T-helper 17 cell (primary cell): ENCODE measurements at places on chromosomes 1 and 21.

GRCh38 chr1:47837866-47838561, 159.2 kb downstream of the TRABD2B start:
- DNase-seq = no peak

- DNase-seq = no peak
Observed at GRCh38 chr1:38454236-38454635, 405.3 kb downstream of the RRAGC start.

DNA sequence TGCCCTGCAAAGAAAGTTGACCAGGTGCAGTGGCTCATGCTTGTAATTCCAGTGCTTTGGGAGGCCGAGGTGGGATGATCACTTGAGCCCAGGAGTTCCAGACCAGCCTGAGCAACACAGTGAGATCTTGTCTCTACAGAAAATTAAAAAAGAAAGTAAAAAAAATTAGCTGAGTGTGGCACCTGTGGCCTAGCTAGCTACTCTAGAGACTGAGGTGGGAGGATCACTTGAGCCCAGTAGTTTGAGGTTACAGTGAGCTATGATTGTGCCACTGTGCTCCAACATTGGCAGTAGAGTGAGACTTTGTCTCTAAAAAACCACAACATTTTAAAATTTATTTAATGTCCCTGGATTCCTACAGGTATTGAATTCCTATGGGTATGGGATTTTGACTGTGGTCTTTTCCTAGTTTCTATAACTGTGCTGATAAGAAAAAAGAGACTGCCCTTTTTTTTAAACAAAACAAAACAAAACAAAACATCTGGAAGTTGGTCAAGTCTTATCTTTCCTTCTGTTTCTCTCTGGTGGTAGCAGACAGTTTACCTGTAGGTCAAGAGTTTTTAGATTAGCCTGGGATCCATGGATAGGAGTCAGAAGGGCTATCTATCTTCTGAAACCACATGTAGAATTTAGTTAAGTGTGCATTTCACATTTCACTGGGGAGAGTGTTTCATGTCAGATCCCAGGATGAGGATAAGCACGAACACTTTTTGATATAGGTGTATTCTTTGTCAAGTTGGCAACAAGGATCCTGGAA, 18.8 kb downstream of the UCK2 start:
- DNase-seq = no peak

- DNase-seq = no peak
Observed at GRCh38 chr1:167102906-167103573, 9.2 kb downstream of the STYXL2 start.

- no peak for DNase-seq
Observed at GRCh38 chr1:182617734-182618351, 13.7 kb upstream of the RGS16 start.

GRCh38 chr1:6867729-6868659, 82.7 kb downstream of the CAMTA1 start:
- no peak for DNase-seq

DNA sequence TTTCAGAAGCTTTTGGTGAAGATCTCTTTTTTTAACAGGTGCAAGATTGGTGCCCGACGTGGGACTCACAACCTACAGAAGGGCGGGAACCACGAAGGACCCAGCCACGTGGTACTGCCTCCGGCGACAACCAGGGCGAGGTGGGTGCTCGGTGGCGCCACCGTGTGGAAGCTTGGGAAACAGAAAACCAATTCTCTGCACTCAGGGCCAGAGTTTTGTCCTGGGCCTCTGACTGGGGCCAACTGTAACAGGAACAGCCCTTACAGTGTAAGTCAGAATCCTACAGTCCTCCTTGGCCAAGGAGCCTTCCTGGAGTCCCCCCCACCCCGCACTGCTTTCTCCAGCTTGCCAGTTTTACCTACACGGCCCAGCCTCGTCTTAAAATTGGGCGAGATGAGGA, 11.6 kb upstream of the S100A7A start:
- DNase-seq = peak; percentile 36

- DNase-seq = no peak
Observed at GRCh38 chr1:26016258-26016952, 5.2 kb upstream of the EXTL1 start.

DNA sequence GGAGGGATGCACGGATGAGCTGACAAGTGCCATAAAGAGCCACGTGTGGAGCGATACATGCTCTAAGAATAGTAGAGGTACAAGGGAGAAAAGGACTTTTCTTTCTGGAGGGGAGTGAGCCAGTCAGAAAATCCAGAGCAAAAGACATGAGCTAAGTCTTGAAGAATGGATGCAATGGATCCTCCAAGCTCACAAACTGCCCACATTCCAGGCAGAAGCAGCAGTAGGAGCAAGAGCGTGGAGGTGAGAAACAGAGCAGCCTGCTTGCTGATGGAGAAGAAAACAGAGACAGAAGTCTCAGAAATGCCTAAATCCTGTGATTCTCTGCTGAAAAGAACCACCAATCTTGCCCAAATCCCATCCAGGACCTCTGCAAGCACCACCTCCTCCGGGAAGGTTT, 78.2 kb upstream of the RALGPS2 start:
- no peak for DNase-seq

GRCh38 chr1:226063977-226064815, 1.7 kb downstream of the H3-3A start:
- DNase-seq = no peak

DNA sequence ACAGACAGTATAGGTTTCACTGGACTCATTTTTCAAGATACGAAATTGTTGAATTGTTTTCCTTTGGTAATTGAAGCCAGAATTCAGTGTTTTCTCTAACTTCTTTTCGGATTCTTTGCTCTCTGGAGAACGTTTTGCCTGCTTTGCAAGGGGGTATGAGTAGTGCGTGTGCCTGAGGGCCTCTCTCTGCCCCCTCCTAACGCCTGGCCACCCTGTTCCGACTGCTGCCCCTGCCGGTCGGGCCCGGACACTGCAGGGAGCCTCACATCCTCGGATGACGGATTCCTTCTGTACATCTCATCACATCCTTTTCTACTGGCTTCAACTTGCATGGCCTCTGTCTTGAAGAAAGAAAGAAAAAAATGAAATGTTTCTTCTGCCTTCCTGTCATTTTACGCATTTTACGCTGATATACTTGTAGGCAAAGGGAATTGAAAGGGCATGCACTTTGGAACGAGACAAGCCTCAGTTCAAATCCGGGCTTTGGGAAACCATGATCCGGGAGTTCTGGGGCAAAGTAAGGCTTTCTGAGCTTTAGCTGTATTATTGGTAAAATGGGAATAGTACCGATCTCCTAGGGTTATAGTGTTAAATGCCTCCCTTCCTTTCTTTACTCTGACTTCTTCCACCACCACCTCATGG, 65.1 kb downstream of the DISC1 start:
- DNase-seq = no peak

DNA sequence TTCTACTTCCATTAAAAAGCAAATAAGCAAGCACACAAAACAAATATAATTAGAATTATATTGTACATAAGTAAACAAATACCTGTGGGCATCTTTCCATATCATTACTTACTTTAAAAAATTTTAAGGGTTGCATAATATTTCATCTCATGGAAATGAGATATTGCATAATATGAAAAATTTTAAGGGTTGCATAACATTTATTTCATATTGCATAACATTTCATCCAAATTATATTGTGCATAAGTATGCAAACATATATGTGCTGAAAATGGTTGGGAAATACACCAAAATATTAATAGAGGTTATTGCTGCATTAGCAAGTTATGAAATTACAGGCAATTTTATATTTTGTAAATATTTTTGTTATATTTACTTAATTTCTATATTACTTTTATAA, 213.7 kb downstream of the KCNH1 start:
- DNase-seq = no peak

- DNase-seq = no peak
Observed at GRCh38 chr1:237324226-237324625, 282.2 kb downstream of the RYR2 start.

GRCh38 chr1:178688244-178688643, 36.8 kb upstream of the RALGPS2 start:
- DNase-seq = no peak

DNA sequence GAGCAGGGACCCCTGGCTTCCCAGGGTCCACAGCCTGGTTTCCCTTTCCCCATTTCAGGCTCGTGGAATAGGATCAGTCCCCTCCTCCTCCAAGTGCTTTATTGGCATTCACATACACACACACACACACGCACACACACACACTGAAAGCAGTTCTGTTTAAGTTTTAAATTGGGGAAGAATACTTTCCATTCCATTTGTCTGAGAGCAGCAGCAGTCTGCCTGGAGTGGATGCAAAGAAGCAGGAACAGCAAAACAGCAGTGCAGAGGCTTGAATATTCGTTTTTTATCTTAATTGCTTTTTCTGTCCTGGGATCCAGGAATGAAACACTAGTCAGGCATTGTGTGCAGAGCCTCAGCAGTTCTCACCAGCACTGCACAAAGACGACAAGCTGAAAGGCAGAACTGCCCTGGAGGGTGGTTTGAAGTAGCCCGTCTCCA, 7.1 kb downstream of the CYB561D1 start:
- DNase-seq = no peak

DNA sequence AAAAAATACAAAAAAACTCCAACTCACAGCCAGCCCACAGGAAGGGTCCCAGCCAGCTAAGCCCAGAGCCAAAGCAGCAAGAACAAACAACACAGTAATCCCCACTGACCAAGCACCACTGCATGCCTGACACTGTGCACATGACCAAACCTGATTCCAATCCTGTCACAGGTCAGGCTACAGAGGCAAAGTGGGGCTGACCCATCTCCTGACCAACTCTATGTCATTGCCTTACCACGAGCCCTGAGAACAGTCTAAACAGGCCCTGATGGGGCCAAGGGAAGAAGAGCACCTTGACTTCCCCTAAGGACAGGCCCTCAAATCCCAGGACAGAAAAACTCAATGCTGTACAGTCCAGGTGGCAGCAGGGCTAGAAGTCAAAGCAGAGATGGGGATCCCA, 2.4 kb downstream of the LSS start:
- DNase-seq = no peak

- DNase-seq = no peak
Observed at GRCh38 chr21:42376338-42376982, 10.1 kb upstream of the TFF1 start.

DNA sequence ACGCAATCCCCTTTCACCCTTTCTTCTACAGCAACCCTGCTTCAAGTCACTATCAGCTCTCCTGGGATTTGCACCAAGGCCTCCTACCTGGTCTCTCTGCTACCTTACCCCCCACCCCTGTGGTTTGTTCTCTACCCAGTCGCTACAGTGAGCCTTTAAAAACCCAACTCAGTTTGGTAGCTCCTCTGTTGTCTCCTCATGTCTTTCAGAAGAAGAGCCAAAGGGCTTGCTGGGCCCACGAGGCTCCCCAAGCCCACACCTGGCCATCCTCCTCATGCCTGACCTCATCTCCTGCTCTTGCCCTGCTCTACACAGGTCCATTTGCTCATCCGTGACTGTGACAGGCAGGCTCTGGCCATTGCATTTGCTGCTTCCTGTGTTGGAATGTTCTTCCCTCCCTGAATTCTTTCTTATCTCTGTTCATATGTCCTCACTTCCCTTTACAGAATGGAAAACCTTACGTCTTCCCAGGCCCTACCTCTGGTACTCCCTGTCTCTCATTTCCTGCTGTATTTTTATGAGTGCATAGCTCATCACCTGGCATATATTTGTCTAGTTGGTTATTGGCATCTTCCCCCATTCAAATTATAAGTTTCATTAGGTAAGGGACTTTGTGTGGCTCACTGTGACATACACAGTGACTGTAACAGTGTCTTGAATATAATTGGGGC, 3.3 kb downstream of the RGS16 start:
- DNase-seq = no peak

DNA sequence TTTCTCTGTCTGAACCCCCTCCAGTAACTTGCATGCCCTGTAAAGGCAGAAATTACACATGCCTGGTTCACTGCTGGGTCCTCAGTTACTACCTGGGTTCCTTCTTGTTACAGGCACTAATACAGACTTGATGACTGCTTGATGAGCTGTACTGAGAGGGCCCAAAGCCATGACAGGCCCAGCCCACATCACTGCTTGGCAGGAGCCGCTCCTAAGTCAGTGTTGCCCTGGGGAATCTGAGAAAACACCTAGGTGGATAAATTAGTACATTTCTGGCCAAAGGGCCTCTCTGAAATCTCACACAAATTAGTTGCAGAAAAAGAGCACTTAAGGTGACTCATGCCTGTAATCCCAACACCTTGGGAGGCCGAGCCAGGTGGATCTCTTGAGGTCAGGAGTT, 37.8 kb upstream of the IRF2BP2 start:
- DNase-seq = no peak

GRCh38 chr1:45563843-45564242, 13.2 kb downstream of the AKR1A1 start:
- DNase-seq = no peak

DNA sequence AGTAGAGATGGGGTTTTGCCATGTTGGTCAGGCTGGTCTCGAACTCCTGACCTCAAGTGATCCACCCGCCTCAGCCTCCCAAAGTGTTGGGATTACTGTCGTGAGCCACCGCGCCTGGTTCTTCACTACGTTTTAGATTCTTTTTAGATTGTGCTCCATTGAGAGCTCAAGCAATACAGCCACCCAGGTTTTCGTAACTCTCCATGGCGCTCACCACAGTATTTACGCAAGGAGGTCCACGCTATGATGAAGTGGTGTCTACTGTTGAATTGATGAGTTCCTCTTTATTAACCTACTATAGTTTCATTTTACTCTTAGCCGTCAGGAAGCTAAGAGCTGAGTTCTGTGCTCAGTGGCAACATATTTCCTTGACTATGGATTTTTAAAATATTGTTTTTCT, 1.8 kb upstream of the KIF1B start:
- no peak for DNase-seq

DNA sequence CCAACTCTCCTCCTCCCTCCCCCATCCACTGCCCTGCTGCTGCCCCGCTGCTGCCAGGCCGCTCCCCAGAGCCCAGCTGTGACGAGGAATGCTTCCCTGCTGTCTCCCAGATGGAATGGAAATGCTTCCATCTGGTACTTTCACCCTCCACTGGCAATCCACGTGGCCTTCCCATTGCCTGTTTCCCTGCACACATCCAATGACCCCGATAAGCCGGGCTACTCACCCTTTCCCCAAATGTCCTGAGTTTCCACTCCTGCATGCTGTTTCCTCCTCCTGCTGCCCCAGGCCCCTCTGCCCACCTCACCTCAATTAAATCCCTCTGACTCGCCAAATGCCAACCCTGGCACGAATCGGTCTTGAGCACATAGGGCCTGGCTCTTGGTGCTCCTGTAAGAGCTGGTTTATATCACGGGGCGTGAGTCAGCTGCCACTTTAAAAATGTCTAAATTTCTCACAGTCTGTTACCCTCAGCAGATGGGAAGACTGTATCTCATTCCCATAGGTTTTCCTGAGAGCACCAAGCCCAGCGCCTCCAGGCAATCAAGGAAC, 36.4 kb downstream of the MRAP start:
- no peak for DNase-seq

DNA sequence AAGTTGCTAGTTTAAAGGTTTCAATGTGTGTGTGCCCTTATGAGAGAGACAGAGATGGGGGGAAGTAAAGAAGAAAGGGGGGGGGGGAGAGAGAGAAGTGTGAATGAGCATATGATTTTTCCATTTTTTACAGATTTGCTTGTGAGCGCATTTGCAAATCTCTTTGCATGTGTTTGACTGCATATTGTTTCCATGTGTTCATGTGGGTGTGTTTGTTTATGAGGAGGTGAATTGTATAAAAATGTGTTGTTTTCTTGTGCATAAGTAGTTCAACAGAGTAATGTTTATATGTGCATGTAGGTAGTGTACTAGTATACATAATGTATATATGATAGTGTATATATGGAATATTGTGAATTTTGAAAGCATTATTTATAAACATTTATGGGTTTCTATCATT, 205.9 kb upstream of the SPAG17 start:
- no peak for DNase-seq

GRCh38 chr1:214187933-214188332, 93.0 kb upstream of the SMYD2 start:
- no peak for DNase-seq
